ENCODE measurements at places on chromosomes 4 and X.

DNA sequence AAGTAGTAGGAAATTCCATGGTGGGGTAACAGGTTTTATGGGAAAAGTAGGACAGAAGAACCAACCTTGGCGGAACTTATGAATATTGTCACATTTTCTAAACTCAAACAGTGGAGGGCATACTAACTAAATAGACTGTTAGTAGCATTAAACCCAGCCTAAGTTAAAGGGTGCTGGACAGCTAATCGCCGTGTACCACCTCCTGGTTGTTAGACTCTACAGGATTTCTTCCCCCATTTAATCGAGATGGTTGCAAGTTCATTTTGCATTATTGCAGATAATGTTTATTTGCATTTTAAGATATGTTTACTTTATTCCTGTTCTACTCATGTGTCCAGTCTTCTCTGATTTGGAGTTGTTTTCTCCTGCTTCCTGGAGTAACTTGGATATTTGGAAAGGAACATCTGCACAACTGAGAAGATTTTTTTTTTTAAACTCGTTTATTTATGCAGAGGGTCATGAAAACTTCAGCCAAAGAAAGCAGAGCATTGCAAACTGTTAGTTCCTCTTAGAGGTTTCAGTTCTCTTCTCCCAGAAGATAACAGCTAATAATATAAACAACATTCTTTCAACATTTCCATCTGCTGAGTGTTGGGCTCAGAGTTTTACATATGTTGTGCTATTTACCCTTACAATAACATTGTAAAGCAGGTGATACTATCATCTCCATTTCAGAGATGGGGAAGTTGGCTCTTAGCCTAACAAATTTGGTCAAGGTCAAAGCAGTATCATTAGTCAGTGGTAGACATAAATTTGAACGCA is 51.5 kb upstream of the TBC1D9 start:
- no peak for DNase-seq

GRCh38 chr4:126825083-126825482 is 807.7 kb upstream of the INTU start:
- no peak for DNase-seq

GRCh38 chrX:53018627-53019026 is 30.0 kb upstream of the GPR173 start:
- DNase-seq, result no peak

GRCh38 chrX:133859336-133859735 is 126.1 kb downstream of the GPC3 start:
- no peak for DNase-seq

DNA sequence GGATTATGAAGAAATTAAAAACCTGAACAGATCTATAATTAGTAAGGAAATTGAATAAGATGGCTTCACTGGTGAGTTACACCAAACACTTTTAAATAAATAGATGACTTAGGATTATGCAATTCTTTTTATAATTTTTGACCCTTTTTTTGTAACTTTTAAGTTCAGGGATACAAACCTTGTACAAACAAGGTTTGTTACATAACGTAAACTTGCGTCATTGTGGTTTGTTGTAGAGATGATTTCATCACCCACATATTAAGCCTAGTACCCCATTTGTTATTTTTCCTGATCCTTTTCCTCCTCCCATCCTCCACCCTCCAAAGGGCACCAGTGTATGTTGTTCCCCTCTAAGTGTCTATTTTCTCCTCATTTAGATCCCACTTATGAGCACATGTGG is 75.7 kb downstream of the CPEB2 start:
- DNase-seq, result no peak

DNA sequence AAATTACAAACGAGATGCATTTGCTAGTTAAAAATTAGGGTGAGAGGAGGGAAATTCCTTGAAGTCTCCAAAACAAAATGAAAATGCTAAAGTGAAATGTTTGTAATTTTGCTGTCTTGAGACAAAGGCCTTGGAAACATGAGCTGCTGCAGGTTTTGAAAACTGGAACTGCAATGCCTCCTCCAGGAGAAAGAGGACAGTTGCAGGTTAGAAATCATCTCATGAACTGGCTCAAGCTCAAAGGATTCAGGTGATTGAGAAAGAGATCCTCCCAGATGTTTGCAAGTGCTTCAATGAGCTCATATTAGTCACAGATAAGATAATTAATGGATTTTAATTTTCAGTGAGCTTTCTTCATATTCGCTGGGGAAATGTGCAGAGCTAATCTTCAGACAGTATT is 32.4 kb downstream of the SMPX start:
- DNase-seq, result peak; percentile 47

GRCh38 chr4:153221783-153222706 is 17.8 kb downstream of the TRIM2 start:
- no peak for DNase-seq

DNA sequence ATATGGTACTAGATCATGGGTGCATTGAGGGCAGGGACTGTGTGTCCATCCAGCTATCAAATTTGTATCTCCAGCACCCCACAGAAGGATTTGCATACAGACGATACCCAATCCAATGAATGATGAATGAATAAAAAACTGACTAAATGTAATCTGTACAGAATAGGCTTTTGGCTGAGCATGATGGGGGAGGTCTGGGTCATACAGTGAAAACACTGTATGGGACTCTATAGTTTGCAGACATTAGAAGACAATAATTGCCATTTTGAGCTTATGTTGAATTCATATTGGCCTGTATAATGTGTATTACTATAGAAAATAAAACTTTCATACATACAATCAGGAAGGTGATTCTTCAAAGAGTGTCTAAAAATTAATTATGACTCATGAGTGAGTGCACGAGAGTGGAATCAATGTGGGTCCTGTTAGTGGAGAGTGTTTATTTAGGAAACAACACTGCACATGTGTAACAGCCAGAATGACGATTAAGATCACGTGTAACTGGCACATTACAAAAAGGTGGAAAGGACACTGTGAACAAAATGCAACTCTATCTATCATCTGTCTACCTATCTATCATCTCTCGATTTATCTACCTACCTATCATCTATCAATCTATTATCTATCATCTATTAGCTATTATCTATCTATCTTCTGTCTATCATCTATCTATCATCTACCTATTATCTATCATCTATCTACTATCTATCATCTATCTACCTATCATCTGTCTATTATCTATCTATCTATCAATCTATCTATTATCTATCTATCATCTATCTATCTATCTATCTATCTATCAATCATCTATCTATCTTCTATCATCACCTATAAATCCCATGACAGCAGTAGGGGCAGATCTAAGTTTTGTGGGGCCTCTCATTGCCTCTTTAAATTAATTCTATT is 201.3 kb downstream of the PTTG2 start:
- DNase-seq, result no peak

DNA sequence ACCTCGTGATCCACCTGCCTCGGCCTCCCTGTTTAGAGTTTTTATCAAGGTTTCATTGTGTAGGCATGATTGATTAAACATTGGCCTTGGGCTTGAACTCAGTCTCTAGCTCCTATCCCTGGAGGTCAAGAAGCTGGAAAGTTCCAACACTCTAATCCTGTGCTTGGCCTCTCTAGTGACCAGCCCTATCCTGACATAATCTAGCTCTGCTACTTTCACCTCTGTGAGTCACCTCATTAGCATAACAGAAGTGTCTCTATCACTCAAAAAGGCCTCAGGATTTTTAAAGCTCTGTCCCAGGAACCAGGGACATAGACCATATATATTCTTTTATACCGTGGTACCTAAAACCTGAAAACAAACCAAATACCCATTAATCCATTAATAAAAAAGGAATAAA is 377.5 kb downstream of the CENPC start:
- DNase-seq, result no peak

GRCh38 chrX:136262243-136262642 is 11.0 kb upstream of the MAP7D3 start:
- DNase-seq, result no peak

DNA sequence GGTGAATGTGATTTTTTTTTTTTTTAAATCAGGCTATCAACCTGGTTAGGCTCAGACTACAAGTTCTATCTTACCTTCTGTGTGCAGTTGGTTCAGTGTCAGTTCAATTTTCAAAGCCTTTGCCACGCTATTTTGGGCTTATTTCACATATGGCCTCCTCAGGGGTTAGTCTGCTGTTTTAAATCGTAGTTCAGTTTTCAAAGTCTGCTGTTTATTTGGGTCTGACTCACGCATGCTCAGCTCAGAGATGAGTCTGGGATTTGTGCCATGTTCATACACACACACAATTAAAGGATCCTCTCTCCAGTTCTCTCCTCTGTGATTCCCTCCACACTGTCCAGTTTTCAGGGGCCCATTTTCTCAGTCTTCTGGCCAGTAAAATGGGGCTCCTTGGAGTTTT is 32.3 kb upstream of the ZFX start:
- DNase-seq, result no peak

- DNase-seq, result no peak
Observed at GRCh38 chrX:153769158-153769864, 5.3 kb downstream of the PLXNB3 start.

DNA sequence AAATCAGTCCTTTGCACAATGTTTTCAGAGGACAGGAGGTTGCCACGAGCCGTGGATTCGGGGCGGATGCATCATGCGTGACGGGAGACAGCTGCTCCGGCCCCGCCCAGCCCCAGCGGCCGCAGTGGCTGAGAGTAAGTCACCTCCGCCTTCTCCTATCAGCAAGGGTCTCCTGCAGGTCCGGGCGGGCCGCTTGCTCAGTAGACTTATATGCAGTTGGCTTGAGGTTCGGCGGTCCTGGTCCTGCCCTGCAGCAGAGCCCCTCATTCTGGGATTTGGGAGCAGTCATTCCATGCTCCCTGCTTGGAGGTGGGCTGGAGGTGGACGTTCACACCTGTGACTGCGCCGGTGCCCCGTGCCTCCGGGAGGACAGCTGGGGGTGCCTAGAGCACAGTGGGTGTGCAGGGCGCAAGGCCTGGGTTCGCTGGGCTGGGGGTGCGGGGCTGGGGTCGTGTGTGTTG is 86.3 kb upstream of the ADRA2C start:
- DNase-seq, result no peak

DNA sequence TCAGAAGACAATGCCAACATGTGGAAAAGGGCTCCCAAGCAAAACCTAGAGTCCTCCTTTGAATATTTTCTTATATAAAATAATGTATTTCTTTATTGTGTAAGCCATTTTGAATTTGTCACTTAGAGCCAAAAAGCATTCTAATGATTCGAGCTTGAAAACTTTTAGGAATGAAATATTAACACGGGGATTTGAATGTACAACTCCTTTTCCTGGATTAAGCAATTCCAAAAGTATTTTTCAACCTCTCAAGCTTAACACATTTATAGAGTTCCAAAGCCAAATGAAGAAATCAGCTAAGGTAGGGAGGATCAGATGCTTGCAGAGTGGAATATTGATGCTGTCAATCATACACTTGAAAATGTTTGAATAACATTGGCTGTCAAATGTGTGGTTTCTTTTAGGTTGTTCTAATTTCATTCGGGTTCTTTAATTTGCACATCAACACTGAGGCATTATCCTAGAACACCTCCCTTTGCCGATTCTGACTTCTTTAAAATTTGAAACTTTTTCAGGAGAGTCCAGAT is 67.2 kb upstream of the ETNPPL start:
- no peak for DNase-seq

GRCh38 chr4:26281881-26282280 is 38.9 kb upstream of the RBPJ start:
- no peak for DNase-seq

DNA sequence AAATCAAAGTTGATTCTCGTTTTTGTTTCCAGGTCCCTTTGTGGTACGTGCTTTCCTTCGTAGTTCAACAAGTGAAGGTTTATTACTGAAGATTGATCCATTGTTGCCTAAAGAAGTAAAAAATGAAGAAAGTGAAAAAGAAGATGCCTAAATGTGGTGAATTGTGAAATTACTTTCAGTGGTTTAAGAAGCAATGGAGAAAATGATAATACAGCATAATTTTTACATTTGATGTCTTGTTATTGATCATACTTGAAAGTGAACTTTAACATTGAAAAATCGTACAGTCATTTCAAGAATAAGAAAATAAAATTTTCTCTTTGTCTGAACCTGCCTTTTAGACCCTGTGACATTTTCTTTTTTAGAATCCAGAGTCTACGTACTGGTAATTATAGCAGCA is 89.8 kb downstream of the MRPL1 start:
- DNase-seq, result no peak

DNA sequence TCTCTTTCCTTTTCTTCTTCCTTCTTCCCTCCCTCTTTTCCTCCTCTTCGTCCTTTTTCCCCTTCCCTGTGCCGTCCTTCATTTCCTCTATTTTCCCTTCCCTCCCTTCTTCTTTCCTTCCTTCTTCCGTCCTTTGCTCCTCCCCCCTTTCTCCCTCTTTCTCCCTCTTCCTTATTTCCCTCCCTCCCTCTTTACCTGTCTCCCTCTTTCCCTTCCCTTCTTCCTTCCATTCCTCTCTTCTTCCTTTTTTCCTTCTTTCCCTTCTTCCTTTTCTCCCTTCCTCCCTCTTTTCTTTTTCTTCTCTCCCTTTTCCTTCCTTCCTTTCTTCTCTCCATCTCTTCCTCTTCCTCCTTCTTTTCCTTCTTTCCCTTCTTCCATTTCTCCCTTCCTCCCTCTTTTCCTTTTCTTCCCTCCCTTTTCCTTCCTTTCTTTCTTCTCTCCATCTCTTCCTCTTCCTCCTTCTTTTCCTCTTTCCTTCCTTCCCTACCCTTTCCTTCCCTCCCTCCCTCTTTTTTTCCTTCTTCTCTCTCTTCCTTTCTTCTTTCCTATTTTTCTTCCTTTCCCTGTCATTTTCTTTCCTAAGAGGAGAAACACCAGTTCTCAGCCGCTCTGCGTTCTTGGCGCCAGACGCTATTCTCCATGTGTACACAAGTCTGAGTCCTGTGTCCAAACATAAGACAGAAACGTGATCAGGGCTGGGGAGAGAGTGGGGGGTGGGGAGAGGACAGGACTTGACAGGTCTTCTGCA is 597.1 kb downstream of the MID1IP1 start:
- no peak for DNase-seq

DNA sequence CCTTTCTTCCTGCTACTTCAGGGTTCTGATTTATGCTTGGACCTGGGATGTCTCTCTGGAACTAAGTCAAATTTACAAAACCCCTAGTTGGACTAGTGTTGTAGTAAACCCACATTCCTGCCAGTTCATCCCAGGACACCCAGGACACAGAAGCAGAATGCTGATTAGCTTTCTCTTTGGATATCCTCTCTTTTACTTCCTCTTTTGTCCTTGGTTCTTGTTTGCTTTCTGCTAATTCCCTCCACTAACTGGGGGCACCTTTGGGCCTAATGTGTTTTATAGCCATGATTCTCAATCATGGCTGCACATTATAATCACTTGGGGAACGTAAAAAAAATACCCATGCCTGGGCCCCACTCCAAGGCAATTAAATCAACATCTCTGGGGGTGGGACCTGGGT is 42.5 kb downstream of the LANCL3 start:
- DNase-seq, result no peak

- DNase-seq, result no peak
Observed at GRCh38 chr4:31183256-31183655, 463.1 kb downstream of the PCDH7 start.

DNA sequence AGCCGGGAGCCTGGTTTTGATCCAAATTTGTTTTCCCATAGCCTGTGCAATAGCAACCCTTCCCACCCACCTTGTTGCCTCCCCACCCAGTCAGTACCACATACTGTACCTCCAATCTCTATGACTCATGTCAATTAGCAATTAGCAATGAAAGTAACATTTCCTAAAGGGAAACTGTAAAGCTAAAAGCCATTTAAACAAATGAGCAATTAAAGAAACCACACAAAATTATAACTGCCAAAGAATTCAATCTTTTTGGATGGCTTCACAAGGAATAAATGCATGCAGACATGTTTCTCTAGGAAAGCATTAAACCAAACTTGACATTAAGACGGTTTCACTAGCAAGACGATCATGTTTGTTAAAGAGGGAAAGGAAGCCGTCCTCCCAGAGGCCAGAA is 169.0 kb upstream of the MAP3K15 start:
- no peak for DNase-seq

GRCh38 chr4:153146031-153146430 is 58.2 kb upstream of the TRIM2 start:
- no peak for DNase-seq

- DNase-seq, result no peak
Observed at GRCh38 chr4:65089666-65090065, 580.6 kb downstream of the EPHA5 start.

Data from spinal cord (tissue), 10 donors.